ENCODE measurements at places on chromosomes 5 and 9.

- peak; percentile 65 for DNase-seq
These were observed 104.0 kb upstream of the ZNF366 start for GRCh38 chr5:72611118-72611730.

DNA sequence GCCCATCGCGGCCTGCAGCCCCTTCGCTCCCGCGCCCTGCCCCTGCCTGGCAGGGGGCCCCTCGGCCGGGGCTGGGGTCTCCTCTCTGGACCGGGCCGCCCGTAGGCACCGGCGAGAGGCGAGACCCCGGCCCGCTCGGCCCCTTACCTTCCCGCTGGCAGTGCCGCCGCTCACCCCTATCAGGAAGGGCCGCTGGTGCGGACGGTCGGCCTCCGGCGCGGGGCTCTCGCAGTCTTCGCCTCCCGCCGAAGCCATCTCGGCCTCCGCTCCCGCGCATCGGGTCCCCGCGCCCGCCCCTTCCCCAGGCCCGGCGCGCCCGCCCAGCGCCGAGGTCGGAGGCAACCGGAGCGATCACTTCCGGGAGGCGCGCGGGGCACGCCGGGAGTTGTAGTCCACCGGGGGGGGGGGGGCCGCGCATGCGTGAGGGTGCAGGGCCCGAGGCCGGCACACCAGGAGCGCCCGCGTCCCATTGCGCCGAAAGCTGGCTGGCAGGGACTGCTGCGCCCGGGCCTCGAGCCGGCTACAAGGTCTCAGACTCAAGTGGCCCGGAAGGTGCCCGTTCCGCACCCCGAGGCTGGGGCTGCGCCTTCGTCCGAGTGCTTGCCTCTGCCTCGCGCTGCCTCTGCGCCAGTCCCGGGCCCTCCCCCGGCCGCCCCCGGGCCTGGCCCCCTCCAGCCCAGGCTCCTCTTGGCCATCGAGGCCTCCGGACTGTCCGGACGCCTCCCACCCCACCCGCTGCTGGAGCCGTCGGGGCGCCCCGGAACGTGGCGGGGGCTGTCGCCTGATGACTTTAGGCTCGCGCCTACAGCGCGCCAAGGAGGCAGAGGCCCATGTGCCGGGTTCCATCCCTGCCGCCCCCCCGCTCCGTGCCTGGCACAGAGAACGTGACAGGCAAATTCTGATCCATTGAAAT, at the start of gene UCK1:
Gene UCK1, minus strand, starts transcription at position 344 of the 913 bp plus-strand sequence. Its CDS starts 89 bp downstream, at position 255.
- peak; percentile 86 for DNase-seq

DNA sequence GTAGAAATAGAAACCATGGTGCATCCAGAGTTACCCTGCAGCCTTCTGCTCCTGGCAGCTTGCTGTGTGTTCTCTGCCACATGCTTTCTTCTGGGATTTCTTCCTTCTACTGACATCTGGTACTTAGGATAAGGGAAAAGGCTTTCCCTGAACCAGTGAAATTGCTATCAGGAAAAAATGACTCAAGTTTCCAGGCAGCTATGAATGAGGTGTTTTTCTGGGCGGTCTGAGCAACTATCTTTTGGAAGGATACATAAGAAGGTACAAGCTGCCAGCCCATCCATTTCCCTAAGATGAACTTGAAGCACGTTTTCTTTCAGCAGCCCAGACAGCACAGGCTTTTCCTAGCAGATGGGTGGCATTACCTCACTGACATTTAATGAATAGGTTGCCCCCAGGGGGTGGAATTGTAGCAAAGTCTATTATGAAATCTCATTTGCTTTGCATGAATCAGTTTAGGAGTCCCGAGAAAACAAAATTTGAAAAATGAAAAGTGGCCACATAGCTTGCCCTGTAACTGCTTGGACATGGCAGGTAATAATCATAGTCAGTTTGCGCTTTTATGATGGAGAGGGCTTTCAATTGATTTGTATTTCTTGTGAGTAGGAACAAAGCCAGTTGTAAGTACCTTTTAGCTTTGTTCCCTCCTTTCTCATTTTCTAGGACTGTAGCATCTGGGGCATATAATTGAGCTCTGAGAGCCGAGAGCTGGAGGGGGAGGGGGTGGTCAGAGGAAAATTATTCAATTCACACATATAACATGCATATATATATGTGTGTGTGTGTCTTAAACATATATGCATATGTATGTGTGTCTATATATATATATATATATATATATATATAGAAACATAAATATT, 108.5 kb downstream of the C9orf152 start:
- DNase-seq: no peak

DNA sequence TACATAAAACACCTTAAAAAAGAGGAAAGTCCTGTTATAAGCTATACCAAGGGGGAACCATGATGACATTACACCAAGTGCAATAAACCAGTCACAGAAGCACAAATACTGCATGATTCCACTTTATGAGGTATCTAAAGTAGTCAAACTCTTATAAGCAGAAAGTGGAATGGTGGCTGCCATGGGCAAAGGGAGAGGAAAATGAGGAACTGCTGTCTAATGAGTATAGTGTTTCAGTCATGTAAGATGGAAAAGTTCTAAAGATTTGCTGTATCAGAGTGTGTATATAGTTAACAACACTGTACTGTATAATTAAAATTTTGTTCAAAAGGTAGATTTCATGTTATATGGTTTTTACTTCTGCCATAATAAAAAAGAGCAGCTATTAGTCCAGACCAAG, 34.6 kb upstream of the NR5A1 start:
- DNase-seq: no peak

DNA sequence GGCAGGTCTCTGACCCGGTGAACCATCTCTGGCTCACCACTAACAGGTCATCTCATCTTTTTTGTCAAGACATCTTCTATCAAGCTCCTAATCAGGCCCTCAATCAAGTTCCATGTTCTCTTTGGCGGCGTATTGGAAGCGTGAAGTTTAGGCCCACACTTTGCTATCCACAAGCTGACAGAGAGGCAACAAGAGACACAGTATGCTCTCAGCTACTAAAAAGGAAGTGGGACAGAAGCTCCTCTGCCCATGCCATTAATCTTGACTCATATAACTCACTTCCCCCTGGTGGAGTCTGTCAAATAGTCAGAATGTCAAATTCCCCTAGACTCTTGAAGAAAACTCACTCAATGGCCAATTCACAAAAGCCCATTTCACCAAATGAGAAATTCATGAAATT, 77.6 kb upstream of the TMC1 start:
- no peak for DNase-seq

DNA sequence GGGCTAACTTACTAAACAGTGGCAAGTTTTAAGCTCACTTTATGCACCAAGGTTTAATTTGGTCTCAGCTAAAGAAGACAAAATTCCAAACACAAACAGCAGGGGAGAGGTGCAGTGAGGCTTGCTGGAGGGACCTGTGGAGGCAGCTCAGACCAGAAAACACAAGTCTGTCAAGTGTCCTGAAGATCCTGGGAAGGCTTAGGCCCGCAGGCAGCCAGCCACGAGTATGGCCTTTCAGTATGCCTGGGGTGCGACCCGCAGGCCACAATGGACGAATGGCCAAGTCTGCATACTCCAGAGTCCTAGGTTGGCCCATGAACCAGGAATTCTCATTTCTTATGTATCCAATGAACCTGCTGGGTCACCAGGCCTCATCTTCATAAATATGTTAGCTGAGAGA, 9.3 kb downstream of the CCNI2 start:
- peak; percentile 23 for DNase-seq

All from activated CD8-positive, alpha-beta memory T cell treated with anti-CD3 and anti-CD28 coated beads, Interleukin-2, amount 50 U/mL, for 48 hours (primary cell).